Right ventricle myocardium inferior (tissue), 1 donor: ENCODE measurements at places on chromosomes 7 and 10. TPM values are rescaled to one million over a fixed set of nuclear protein-coding genes. Genes with fewer than 3 reads are reported as not detected.

GRCh38 chr7:4519819-4520520 lies 162.1 kb upstream of the FOXK1 start:
- no peak for DNase-seq

DNA sequence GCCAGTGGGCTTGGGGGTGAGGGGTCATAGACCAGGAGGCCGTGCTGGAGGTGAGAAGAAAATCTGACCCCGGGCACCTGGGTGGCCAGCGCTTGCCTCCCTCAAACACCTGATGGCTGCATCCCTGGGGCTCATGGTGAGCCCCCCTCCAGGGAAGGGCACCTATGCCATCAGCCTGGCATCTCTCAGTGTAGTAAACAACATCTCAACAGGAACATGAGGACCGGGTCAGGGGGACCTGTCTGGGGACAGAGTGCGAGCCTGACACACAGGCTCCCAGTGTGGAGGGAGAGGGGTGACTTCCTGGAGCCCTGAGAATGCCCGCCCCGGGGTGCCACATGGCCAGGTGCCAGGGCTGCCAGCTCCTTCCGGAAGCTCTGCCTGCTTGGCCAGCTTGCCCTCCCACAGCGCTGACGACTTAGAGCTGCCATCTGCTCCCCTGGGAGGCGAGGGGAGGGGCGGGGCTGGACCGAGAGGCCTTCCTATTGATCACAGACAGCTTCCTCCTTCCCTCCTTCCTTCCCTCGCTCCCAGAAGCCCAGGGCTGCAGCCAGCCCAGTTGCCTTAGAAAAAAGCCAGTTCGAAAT lies 12.3 kb downstream of the STX1A start:
- peak; percentile 85 for DNase-seq

DNA sequence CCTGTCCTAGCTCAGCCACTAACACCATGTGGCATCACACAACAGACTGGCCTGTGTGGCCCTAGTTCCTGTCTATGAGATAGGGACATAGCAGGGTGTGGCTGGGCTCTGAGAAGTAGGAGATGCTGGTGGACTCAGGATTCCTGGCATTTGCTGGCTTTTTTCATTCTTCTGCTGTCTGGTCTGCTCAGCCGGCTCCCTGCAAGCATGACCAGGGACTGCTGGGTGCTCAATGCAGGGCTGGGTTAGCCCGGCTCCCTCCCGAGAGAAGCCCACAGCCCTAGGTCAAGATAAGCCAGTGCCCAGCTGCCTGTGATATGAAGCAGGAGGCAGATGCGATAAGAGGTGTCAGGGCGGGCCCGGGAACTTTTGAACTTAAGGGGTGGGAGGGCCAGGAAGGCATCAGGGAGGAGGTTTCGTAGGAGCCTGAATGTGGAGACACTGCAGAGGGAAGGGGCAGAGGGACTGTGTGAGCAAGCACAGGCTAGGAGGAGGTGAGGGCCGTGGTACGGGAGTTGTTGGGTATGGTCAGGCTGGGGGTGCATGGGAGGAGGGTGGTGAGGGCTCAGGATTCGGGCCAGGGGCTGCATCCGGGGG lies 3.5 kb downstream of the AQP1 start:
- peak; percentile 45 for DNase-seq

GRCh38 chr7:106187613-106188350 lies 75.7 kb upstream of the SYPL1 start:
- DNase-seq: no peak

DNA sequence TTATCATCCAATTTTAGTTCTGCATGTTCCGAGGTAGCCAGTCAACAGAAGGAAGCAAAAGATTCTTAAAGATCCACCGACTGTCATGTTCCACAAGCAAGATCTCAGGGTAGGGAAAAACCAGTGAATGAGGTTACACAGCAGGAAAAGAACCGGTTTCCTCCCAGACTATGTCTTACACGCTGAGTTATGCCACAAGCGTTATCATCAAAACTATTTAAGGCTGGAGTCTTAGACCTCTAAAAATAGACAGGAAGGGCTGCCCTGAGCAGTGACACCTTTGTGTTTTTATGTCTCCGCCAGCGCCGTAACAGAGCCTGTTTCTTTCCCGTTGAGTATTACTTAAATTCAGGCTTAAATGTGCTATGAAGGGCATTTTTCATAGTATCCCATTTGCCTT lies 48.3 kb downstream of the PROSER2 start:
- no peak for DNase-seq

DNA sequence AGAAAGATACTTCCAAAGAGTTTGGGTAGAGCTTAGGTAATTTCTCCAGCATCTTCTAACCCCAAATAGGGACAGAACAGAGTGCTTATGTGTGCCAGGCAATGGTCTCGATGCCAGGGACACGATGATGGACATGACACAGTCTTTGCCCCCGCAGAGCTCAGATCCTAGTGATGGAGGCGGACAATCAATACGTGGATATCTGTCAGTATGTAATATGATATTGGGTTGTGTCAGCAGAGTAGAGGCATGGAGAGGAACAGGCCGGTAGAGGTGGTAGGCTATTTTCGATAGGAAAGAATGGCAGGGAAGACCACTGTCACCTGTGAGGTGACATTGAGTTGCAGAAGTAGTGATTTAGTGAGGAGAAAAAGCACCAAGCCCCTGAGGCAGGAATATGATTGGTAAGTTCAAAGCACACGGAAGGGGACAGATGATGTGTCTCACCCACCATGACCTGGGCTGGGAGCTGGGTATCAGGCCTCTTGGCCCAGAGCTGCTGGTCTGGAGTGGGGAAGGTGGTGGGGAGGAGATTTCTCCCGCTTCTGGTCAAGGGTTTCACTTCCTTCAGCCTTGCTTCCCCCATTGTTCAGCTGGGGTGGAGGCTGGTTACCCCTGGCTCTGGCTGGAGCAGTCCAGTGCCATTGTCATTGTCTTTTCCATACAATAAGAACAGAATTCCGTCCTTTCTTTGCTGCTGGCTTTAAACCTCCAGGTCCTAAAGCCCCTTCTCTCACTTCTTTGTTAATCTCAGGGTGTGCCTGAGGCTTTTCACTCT lies 36.0 kb upstream of the SRGN start:
- DNase-seq: no peak

- DNase-seq: no peak
Measured at GRCh38 chr10:17394854-17395253, 59.5 kb downstream of the ST8SIA6 start.

- DNase-seq: no peak
Measured at GRCh38 chr7:4270268-4270667, 411.8 kb upstream of the FOXK1 start.

DNA sequence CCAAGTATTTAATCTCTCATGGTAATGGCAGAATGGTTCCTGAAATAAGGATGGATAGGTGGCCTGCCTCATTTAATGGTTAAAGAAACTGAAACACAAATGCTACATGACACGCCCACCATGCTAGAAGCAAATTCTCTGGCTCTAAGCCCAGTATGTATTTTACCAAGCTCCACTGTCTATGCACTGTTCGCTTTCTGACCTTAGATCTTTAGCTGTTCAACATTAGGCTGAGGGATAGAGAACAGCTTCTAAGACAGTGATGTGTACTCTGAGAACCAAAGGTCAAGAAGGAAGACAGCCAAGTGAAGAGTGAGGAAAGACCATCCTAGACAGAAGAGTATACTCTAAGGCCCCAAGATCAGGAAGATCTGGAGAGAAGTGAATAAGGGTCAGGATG lies 26.6 kb downstream of the FAM3C start:
- no peak for DNase-seq

The VWC2 gene
- 8.0 TPM for total RNA-seq

- no peak for DNase-seq
Measured at GRCh38 chr10:30160271-30160982, 101.0 kb upstream of the JCAD start.

- no peak for DNase-seq
Measured at GRCh38 chr10:79097021-79097872, 28.5 kb downstream of the ZMIZ1 start.

DNA sequence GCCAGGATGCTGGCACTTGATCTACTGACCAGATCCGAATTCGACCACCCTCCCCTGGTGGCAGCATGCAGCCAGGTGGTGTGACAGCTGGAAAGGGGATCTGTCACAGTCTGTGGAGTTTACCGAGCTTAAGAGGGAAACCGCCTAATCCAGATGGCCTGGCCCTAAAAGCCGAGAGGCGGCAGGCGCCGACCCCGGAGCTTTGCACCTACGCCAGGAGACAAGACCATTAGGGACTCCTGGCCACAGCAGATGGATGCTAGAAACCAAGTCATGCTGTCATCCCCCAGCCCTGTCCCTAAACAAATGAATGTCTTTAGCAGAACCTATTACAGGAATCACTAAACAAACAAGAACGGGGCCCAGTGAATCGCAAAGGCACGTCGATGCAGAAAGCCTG lies 27.7 kb downstream of the RCC1L start:
- DNase-seq: no peak

DNA sequence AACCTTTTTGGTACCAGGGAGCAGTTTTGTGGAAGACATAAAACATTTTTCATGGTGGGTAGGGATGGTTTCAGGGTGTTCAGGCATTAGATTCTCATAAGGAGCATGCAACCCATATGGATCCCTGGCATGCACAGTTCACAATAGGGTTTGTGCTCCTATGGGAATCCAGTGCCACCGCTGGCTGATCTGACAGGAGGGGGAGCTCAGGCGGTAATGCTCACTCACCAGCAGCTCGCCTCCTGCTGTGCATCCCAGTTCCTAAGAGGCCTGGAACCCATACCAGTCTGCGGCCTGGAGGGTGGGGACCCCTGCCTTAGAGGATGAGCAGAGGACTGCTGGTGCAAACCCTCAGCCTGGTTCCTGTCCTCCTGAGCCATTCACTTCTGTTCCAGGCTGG lies 561.7 kb downstream of the SDK1 start:
- DNase-seq: no peak

DNA sequence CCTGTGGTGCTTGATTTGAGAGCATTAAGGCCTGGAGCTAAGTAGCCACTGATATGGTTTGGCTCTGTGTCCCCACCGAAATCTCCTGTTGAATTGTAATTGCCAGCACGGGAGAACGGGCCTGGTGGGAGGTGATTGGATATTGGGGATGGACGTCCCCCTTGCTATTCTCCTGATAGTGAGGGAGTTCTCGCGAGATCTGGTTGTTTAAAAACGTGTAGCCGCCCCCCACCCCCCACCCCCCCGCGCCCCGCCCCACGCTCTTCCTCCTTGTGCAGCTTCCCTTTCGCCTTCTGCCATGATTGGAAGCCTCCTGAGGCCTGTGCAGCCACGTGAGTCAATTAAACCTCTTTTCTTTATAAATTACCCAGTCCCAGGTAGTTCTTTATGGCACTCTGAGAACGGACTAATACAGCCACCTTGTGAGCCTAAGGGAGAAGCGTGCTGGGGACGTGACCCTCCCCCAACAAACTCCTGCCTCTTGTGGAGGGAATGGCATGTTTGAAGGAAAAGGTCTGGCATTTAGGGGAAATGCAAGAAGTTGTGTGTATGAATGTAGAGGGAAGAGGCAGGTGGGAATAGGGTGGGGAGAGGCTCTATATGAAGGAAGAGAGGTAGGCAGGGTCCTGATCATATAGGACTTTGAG lies 118.0 kb upstream of the KMT2C start:
- DNase-seq: no peak

DNA sequence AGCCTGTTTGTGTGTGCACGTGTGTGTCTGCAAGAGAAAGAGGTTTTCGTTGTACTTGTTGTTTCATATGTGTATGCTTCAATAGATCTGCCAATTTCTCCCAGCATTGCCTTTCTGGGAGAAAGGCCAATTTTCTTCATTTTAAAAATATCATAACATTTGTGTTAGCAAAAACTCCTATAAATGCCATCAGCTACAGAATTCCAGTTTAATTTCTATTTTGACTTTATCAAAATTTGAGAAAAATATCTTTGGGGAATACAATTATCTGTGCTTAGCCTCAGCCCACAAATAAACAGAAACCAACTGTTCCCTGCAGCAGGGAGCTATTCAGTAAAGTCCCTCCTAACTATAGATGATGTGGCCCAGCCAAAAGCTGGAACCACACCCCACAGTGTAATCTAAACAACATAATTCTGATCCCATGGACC lies 68.3 kb upstream of the MGMT start:
- DNase-seq: no peak

- no peak for DNase-seq
Measured at GRCh38 chr7:29565634-29565981, 2.0 kb downstream of the PRR15 start.

The CSGALNACT2 gene
- total RNA-seq: 8.1 TPM
